Muscle of leg (tissue), 16 donors: ENCODE measurements at places on chromosomes 7 and 10.

DNA sequence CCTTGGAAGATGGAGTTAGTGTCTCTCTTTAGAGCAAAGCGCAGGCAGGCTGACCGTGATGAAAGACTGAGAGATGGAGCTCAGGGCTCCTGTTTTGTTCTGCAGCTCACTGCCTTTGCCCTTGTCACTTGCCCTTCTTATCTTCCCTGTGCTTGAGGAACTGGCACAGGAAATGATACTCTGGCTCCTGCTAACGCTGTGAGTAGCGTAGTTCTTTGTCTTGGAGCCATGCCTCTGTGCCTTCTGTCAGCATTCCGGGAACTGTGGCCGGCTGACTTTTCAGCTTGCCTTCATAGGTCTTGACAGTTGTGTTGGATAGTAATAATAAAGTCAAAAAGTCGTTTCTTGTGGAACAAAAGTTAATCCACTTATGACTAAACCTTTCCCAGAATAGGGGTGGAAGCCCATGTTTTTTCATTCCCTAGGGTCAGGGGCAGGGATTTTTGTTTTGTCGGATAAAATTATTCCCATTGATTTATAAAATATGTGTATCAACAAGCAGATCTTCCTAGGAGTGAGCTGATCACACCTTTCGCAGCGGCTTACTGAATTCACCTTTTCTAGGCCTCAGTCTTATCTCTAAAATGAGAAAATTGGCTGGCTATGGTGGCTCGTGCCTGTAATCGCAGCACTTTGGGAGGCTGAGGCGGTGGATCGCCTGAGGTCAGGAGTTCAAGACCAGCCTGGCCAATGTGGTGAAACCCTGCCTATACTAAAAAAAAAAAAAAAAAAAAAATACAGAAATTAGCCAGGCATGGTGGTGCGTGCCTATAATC lies 16.6 kb upstream of the TMEM236 start:
- no peaks in the 10 kb centered on the region for H3K27me3 ChIP-seq
- no peak overlapping the region for H3K27ac ChIP-seq
- DNase-seq, result peak; percentile 40
- no peaks in the 10 kb centered on the region for H3K36me3 ChIP-seq

- H3K27ac ChIP-seq, result no peak overlapping the region
- no peaks in the 10 kb centered on the region for H3K36me3 ChIP-seq
- no peak overlapping the region for H3K4me3 ChIP-seq
- H3K4me1 ChIP-seq, result peaks cover 12% of the 10 kb centered on the region
These were observed 29.3 kb downstream of the KLF6 start for GRCh38 chr10:3755440-3756359.

GRCh38 chr10:21336476-21337170 lies 188.9 kb downstream of the SKIDA1 start:
- no peak overlapping the region for H3K4me3 ChIP-seq
- no peak overlapping the region for H3K27ac ChIP-seq
- no peaks in the 10 kb centered on the region for H3K27me3 ChIP-seq
- peak; percentile 78 for DNase-seq
- peaks cover 11% of the 10 kb centered on the region for H3K4me1 ChIP-seq

- no peak overlapping the region for H3K27ac ChIP-seq
- H3K4me1 ChIP-seq, result no peaks in the 10 kb centered on the region
- DNase-seq, result no peak
- no peak overlapping the region for H3K4me3 ChIP-seq
- H3K36me3 ChIP-seq, result no peaks in the 10 kb centered on the region
- no peaks in the 10 kb centered on the region for H3K27me3 ChIP-seq
These were observed 73.6 kb downstream of the RELN start for GRCh38 chr7:103915680-103916357.

GRCh38 chr7:144835155-144835611 lies 670 bp downstream of the TPK1 start:
- H3K4me3 ChIP-seq, result peak overlapping the region; percentile 56
- H3K27ac ChIP-seq, result peak overlapping the region; percentile 91
- no peaks in the 10 kb centered on the region for H3K36me3 ChIP-seq
- peaks cover 7% of the 10 kb centered on the region for H3K4me1 ChIP-seq

GRCh38 chr7:37162106-37162505 lies 286.6 kb downstream of the ELMO1 start:
- H3K27me3 ChIP-seq, result no peaks in the 10 kb centered on the region
- H3K4me3 ChIP-seq, result no peak overlapping the region
- no peak overlapping the region for H3K27ac ChIP-seq

DNA sequence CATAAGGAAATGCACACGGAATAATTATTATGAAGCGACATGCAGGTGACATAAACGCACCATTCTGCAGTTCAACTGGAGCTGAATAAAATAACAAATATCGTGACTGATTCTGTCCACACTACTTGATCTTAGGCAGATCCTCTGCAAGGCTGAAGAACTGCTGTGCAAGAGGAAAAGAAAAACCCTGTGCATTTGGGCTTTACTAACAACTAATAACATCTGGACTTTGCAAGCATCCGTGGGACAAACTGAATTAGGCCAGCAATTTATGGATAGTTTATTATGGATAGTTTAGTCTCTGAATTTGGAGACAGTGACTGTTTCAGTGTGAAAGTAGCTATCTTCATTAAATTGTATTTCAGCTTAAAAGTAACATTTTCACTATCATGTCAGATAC lies 309.4 kb downstream of the SFMBT2 start:
- H3K27ac ChIP-seq, result no peak overlapping the region
- DNase-seq, result peak; percentile 57
- H3K36me3 ChIP-seq, result no peaks in the 10 kb centered on the region
- no peaks in the 10 kb centered on the region for H3K4me1 ChIP-seq

- H3K4me1 ChIP-seq, result no peaks in the 10 kb centered on the region
- H3K36me3 ChIP-seq, result no peaks in the 10 kb centered on the region
- H3K27ac ChIP-seq, result no peak overlapping the region
- DNase-seq, result no peak
- no peak overlapping the region for H3K4me3 ChIP-seq
These were observed 684.3 kb upstream of the NRP1 start for GRCh38 chr10:34018784-34019183.

GRCh38 chr7:100210805-100211204 lies 8.9 kb upstream of the PVRIG start:
- H3K4me3 ChIP-seq, result no peak overlapping the region
- H3K27me3 ChIP-seq, result no peaks in the 10 kb centered on the region
- peaks cover 5% of the 10 kb centered on the region for H3K36me3 ChIP-seq

DNA sequence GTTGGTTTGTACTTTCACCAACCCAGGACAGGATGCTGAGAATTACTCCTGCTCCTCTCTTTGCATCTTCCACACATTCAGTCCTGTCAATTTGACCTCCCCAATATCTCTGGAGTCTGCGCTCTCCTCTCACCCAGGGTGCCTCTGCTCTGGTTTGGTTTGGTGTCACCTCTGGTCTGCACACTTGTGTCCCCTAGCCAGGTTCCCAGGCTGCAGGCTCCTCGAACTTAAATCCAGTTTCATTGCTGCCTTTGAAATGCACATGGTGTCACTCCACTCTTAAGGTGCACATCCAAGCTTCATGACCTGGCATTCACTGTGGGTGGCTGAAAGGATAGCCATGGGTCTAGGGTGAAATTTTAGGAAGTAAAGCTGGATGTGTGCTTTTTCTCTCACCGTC lies 271.6 kb downstream of the RPS24 start:
- no peaks in the 10 kb centered on the region for H3K27me3 ChIP-seq
- no peaks in the 10 kb centered on the region for H3K36me3 ChIP-seq
- no peak overlapping the region for H3K4me3 ChIP-seq
- no peak for DNase-seq
- H3K27ac ChIP-seq, result no peak overlapping the region

- no peaks in the 10 kb centered on the region for H3K4me1 ChIP-seq
- peaks cover 5% of the 10 kb centered on the region for H3K36me3 ChIP-seq
- H3K27ac ChIP-seq, result no peak overlapping the region
- H3K4me3 ChIP-seq, result no peak overlapping the region
- H3K27me3 ChIP-seq, result no peaks in the 10 kb centered on the region
- no peak for DNase-seq
These were observed 26.2 kb downstream of the BUB3 start for GRCh38 chr10:123180101-123181090.

- no peaks in the 10 kb centered on the region for H3K4me1 ChIP-seq
- no peak overlapping the region for H3K27ac ChIP-seq
- peaks cover 24% of the 10 kb centered on the region for H3K27me3 ChIP-seq
- no peaks in the 10 kb centered on the region for H3K36me3 ChIP-seq
These were observed 52.2 kb downstream of the FIGNL1 start for GRCh38 chr7:50397971-50398324.
